ENCODE measurements at places on chromosomes 3 and 15. TPM values are rescaled to one million over a fixed set of nuclear protein-coding genes. Genes with fewer than 3 reads are reported as not detected.

DNA sequence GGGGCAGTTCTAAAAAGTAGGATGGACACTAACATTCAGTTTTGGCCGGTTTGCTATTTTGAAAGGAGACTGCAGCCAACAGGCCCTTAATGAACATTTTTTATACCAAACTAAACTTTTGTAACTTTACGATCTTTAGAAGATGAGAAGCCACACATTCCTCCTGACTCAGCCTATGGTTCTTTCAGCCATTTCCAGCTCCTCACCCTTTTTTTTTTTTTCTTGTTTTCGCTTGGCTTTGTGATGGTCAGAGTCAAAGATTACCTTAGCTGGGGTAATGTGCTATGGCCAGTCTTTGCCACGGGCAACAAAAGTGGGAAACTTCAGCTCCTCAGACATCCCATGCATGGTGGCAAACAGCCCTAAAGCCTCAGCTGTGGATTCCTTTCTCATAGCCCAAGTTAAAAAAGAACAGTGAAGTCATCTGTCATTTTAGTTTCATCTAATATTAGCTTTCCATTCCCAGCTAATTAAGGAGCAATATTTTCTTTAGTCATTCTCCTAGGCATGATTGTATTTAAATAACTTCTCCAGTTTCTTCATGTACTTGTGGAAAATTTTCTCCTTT lies 368.7 kb downstream of the MFSD1 start:
- DNase-seq = no peak

DNA sequence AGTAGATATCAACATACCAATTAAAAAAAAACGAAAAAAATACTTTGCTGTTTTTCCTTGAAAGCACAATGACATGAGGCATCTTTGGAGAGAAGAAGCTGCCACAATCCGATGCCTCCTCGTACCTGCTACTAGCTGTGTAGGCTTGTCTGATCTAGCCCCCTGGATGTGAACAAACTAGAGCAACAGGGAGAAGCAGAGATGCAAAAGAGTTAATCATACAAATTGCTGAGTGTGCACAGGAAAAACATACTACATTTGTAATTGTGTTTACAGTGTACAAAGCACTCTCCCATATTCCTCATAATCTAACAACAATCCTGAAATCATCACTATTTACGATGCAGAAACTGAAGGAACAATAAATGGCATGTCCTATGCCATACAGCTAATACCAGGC lies 227.0 kb upstream of the CTNNB1 start:
- DNase-seq = no peak

- peak; percentile 78 for DNase-seq
Observed at GRCh38 chr15:37104424-37104981, 4.2 kb upstream of the MEIS2 start.

- DNase-seq = no peak
Observed at GRCh38 chr3:30610702-30611368, 4.4 kb downstream of the TGFBR2 start.

DNA sequence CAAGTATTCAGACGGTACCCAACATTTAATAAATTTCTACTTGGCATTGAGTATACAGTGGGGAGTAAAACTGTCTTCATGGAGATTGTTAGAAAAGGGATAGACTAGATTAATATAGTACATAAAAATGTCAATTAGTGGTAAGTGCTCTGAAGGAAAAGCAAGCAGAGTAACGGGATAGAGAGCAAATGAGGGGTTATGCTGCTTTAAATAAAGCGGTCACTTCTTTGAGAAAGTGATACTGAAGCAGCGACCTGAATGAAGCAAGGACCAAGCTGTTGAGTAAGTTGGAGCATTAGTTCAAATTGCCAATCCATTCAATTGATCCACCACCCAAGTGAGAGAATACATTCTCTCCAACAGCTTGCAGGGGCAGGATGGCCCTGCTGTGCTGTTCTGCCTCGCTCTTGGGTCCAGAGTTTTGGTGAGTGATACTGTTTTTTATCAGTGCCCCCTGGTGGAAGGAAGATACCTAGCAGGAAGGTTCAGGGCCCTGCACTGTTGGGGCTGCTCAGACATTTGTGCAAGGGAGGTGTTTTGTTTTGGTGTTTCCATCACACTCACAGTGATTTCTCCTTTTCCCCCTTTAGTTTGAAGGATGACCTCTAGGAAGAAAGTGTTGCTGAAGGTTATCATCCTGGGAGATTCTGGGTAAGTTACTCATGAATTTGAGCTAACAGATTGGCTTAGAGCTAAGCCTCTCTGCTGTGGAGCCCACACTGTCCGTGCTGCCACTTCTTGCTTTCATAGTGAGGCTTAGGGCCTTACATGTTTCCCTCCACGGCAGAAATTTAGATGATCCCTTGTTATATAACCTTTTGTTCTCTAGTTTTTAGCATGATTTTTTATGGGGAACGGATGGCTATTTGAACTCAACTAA lies 69.0 kb downstream of the RAB7A start:
- no peak for DNase-seq

- DNase-seq = no peak
Observed at GRCh38 chr3:30122359-30122758, 484.0 kb upstream of the TGFBR2 start.

GRCh38 chr3:122890077-122890719 lies 95.3 kb downstream of the SLC49A4 start:
- peak; percentile 15 for DNase-seq

GRCh38 chr15:88375234-88375927 lies 91.8 kb downstream of the MRPL46 start:
- no peak for DNase-seq

GRCh38 chr15:77546870-77547269 lies 85.8 kb downstream of the LINGO1 start:
- DNase-seq = no peak

DNA sequence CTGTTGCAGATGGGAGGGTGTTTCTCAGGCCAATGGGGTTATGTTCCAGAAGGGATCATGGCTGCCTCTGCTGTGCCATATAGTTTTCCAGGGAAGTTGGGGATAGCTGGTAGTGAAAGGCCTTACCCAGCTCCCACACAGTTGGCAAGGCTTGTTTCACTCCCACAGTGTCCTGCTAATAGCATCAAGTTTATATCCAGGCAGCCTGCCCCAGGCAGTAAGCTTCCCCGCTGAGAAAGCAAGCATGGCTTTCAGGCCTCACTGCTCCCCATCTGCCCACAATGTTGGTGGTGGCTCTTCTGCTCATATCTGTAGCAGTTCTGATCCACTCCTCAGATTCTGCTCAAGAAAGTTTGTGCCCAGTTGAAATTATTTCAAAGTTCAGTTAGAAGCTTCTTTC lies 50.9 kb upstream of the DCBLD2 start:
- no peak for DNase-seq

- DNase-seq = no peak
Observed at GRCh38 chr3:52302426-52303145, 13.5 kb upstream of the DNAH1 start.

DNA sequence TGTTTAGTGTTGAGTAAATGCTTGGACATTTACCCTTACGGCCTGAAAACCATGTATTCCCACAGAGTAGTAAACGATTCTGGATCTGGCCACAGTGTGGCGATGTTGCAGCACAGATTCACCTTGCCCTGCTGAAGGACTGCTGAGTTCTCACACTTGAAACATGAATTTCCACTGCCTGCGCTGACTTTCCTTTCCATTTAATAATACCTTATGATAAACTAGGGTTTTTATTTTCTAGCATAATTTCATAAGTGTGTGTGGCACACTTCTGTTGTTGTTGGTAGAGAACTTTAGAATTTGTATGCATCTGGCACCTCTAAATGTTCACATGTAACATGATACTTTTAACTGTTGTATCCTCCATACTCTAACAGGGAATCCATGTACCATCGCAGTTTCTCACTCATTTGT lies 53.9 kb downstream of the C3orf38 start:
- DNase-seq = peak; percentile 65

DNA sequence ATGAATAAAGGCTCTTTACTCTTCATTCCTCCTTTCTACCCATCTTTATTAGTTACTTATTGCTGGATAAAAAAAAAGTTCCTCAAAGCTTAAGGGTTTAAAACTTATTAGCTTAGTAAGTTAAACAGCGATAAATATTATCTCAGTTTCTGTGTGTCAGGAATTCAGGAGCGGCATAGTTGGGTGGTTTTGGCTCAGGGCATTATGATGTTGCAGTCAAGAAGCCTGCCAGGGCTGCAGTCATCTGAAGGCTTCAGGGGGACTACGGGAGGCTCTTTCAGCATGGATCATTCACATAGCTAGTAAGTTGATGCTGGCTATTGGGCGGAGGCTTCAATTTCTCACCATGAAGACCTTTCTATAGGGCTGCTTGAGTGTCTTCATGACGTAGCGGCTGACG lies 1.9 kb upstream of the DLG1 start:
- no peak for DNase-seq

DNA sequence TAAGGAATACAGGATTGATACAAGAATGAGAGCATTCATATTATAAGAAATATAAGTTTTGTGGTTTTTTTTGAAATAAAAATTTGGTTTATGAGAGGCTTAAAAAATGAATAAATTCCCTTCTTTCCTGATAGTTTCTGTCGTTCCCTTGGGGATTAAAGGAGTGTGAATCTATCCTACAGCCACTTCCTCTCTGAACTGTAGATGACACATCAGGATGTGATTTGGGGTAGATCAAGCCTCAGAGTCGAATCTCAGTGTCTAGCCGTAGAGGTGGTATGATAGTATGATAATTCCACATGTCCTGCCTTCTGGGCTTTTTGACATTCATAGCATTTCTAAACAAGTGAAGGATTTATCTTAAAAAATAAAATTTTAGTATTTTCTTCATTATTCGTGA lies 343.1 kb downstream of the LPP start:
- no peak for DNase-seq

DNA sequence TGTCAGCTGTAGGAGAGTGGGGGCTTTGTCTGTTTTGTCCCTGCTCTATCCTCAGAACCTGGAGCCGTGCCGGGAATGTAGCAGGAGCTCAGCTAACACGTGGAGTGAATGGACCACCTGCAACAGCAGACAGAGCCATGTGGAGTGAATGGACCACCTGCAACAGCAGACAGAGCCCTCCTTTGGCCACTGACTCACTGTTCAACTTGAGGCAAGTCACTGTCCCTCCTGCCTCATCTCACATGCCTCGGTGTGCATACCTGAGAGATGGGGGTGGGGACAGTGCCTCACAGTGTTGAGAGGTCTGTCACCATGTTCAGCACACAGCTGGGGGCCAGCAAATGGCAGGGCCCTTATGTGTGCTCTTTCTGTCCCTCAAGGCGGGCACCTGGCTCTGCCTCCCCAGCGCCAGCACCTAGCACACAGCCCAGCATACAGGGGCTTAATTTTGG lies 27.9 kb downstream of the FEM1B start:
- no peak for DNase-seq

DNA sequence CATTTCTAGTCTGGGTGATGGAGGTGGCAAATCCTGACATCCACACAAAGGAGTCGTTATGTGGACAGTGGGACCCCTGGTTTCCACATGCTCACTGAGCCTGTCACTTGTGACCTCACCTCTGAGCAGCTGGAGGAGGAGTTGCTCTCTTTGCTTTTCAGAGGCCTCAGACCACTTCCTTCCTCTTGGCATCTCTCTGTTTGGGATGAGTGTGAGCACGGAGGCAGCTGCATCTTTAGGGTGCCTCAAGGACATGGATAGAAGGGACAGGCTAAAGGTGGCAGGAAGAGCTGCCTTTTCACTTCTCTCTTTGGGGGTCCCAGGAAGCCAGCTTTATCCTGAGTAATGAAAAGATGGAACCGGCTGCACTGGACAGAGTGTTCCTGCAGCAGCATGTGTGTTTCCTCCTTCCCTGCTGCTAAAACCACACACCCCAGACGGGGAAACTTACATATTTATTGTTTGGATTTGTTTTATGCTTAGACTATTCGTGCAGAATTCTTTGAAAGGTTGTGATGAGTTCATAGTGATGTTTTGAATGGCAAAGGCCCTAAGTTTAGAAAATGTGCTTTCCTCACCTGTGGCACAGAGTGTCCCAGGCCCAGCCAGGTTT lies 31.8 kb downstream of the GPR171 start:
- no peak for DNase-seq

DNA sequence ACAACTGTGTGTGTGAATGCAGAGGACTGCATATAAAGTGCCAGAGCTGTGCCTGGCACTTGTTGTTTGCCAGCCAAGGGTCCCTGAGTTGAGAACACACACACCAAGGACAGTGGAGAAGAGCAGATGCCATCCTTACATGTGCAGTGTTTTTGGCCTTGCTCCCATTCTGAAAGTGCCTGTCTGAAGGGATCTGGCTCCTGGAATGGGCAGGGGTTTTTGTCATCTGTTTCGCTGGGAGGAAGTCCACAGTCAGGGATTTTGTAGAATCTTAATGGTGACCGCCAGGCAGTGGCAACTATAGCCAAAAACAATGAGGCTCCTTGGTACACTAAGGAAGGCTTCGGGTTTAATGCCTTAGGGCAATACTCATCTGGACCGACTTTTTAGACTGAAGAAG lies 63.7 kb downstream of the DUT start:
- no peak for DNase-seq

- no peak for DNase-seq
Observed at GRCh38 chr3:124486324-124486723, 243.9 kb upstream of the UMPS start.

- DNase-seq = peak; percentile 48
Observed at GRCh38 chr3:18559331-18559842, 134.2 kb upstream of the SATB1 start.

DNA sequence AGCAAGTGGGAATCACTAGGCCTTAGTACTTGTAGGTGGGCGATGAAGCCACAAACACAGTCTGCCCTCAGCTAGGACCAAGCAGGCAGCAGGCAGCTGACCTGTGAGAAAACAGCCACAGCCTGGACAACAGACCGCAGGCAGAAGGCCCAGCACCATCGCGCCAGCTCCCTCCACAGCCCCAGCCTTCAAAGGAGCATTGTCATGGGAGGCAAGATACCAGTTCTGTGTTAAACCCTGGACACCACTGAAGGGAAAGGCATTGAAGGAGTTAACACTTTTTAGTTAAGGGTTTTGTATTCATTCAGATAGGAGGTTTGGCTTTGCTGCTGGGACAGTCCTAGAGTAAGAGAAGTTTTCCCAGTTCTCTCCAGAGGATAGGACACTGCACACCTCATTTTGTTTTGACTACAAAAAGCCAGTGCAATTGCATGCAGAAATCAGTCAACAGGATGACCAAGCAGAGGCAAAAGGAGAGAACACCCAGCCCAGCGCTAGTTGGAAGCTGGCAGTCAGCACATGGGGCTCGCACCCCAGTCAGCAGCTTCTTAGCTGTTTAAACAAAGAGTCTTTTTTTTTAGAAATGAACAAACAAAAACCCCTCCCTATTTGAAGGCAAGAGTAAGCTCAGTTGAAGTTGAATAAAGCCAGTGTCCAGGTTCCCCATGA lies 286.1 kb upstream of the TPM1 start:
- no peak for DNase-seq

GRCh38 chr3:100641471-100642032 lies 32.2 kb downstream of the ADGRG7 start:
- DNase-seq = no peak

DET1 gene
- 18.6 TPM for polyA plus RNA-seq

CCDC13 gene
- polyA plus RNA-seq = 3.5 TPM

PRR20G gene
- not detected for polyA plus RNA-seq

CKMT1B gene
- 2.3 TPM for polyA plus RNA-seq

ALDH1L1 gene
- polyA plus RNA-seq = 43.0 TPM

NANOGP8 gene
- 0.41 TPM for polyA plus RNA-seq

TRH gene
- polyA plus RNA-seq = 0.63 TPM

CATSPER2 gene
- polyA plus RNA-seq = 5.2 TPM
